ENCODE measurements at places on chromosomes 3 and 15.

- no peak for DNase-seq
These were observed 168.3 kb upstream of the TSC22D2 start for GRCh38 chr3:150239766-150240165.

GRCh38 chr3:30492322-30493192 lies 113.8 kb upstream of the TGFBR2 start:
- peak; percentile 82 for DNase-seq

DNA sequence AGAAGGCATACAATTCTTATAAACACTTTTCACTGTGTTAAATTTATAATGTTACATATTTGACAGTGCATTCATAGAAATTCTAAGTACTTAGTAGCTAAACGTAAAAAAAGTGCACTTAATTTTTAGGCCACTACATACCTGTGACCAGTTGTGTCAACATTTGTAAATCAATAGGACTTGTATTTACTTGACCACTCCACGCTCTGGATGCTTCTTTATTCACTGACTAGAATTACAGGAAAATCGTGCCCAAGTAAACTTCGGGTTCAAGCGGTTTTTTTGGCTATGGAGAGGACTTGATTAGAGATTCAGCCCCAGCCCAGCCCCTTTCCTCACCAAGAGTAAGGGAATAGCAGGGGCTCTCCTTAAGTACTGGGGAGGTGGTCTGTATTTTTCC lies 21.8 kb downstream of the WDR53 start:
- DNase-seq, result no peak

DNA sequence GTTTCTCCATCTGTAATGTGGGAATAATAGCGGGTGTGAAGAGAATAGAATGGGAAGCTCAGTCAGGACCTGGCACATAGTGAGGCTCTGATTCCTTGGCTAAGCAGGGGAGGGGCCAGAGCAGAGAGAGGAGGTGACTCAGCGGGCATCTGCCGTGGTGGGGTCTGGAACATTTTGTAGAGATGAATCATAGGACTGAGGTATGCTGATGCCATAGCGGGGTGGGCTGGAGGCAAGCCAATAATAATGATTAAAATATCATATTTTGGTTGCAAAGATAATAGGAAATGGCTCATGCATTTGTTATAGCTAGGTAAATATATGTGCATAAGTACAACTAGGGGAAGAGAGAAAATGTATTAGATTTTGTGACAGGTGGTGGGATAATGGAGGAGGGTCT lies 11.2 kb downstream of the TGM4 start:
- DNase-seq, result peak; percentile 97

DNA sequence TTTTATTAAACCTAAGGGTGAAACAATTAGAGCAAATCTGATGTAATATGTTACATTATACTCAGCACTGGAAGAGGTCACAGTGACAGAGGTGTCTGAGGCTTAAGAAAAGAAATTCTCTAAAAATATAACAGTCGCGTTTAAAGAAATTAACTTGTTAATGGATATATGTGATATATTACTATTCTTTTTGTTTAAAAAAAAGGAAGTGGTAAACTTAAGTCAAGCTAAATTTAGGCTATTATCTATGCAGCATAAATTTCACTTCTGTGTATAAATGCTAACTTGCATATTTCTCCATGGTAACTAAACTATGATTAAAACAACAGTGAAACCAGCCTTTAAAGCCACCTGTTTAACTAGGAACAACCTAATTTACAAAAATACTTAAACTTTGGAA lies 191.3 kb downstream of the FOXP1 start:
- DNase-seq, result no peak

- DNase-seq, result no peak
These were observed 75.9 kb downstream of the TBC1D2B start for GRCh38 chr15:78001656-78002055.

DNA sequence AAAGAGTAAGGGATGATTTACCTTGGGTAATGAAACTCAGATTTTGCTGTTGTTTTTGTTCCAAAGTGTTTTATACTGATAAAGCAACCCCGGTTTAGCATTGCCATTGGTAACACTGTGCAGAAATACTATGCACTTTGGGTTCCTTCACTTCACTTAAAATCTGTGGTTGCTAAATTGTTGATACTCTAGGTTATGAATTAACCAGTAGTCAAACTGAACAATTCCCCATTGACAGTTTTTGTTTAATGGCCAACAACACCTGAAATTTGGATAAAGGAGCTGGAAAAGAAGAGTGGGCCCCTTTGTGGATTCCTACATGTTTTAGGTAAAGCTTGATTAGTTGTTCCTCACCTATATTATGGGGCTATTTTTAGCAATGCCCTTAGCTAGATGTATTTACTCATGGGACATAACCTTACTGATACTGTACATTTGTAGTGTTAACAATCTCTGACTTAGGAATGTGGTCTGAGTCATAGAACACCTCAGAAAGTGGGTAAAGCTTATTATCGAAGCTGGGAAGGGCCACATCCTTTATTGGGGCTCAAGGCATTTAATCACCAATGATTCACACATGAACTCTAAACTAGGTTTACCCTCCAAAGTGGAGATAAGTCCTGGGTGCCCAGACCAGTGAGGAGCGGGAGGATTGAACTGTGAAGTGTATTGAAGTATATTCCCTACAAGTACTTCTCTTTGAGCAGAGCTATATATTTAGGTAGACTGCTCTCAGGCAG lies 29.5 kb upstream of the THRB start:
- DNase-seq, result peak; percentile 36

- DNase-seq, result no peak
These were observed 37.6 kb downstream of the SPTSSB start for GRCh38 chr3:161333696-161334095.

GRCh38 chr3:188403404-188403803 lies 249.4 kb downstream of the LPP start:
- no peak for DNase-seq

- no peak for DNase-seq
These were observed at the start of gene BTLA for GRCh38 chr3:112498914-112499711. Gene BTLA, minus strand, starts transcription at chr3:112499472. Its CDS starts 114 bp downstream, at chr3:112499358.

DNA sequence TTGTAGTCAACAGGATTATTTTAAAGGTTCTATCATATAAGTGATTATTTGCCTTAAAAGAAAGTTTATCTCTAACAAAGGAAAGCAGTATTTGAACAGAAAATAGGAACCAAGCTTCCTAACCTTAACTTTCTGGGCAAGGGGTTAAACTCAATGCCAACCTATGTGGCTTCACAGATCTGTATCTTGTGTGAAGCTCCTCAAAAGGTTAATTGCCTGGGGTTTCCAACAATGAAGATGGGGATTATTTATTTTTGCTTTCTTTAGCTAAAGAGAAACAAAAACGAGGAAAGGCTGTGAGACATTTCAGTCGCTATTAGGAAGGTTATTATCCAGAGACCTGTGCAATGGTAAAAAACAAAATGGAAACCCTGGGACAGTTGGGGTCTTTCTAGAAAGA lies 1.1 kb upstream of the WDR82 start:
- DNase-seq, result no peak

DNA sequence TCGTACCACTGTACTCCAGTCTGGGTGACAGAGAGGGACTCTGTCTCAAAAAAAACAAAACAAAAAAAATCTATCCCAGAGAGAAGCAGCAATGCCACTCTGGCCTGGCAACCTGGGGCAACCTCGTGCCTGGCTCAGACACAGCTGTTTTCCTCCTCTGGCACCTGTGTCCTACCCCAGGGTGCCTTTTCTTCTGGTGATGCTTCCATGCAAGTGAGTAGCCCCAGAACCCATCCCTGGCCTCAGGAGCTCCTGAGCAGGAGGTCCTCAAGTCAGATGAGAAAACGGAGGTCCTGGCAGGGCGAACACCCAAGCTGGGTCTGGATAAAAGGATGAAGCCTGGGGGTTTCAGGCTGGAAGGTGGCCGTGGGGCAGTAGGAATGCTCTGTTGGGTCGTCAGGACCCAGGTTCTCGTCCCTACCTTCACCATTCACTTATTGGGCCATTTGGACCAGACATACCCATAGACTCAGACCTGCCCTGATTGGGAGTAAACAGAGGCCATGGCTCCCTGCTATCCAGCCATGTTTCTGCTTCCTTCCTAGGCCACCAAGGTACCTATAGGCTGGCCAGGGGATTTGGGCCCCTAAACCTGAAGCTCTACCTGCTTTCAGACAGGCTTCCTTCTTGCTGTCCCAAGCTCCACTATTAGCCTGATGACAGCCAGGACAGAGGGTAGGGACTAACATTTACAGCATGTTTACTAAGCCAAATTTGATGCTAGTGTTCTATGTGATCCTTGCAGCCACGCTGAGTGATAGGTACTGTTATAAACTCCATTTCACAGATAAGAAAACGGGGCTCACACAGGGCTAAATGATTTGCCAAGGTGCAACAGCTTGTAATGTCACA lies 102.2 kb downstream of the DAPK2 start:
- DNase-seq, result no peak

GRCh38 chr3:129829640-129830039 lies 63.9 kb downstream of the TMCC1 start:
- DNase-seq, result peak; percentile 93

- DNase-seq, result no peak
These were observed 173.3 kb downstream of the SEMA6D start for GRCh38 chr15:47890397-47891150.

DNA sequence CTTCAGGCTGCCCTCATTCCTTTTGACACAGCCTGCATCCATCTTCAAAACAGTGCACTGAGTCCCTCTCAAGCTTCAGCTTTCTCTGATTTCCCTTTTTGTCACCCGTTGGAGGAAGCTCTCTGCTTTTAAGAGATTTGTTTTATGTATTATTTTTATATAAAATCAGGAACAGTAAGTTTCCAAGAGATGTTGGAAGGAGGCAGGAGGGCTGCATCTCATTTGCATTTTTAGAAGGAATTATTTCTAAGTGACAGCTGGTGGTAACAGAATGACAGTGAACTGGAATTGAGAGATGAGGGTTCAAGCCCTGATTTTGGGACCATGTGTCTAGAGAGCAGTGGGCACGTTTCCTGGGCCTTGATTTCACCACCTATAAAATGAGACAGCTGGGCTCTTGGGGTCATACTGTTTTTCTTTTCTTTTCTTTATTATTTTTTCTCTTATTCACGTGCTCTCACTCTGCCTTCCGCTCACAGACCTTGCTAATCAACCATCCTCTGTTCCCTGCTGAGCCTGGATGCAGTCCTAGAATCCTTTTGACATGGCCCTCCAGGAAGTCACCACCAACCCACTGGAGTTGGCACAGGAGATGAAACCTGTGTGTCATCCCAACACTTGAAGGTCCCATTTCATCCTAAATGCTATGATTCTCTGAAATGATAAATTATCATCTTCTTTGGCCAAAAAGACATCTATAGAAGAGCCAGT lies 148.6 kb downstream of the CACNA2D3 start:
- DNase-seq, result no peak

- DNase-seq, result no peak
These were observed 17.1 kb downstream of the PAK2 start for GRCh38 chr3:196756732-196757131.

GRCh38 chr3:24451461-24452099 lies 43.1 kb downstream of the THRB start:
- peak; percentile 23 for DNase-seq

- DNase-seq, result no peak
These were observed 241.8 kb upstream of the MCTP2 start for GRCh38 chr15:93989440-93989998.

DNA sequence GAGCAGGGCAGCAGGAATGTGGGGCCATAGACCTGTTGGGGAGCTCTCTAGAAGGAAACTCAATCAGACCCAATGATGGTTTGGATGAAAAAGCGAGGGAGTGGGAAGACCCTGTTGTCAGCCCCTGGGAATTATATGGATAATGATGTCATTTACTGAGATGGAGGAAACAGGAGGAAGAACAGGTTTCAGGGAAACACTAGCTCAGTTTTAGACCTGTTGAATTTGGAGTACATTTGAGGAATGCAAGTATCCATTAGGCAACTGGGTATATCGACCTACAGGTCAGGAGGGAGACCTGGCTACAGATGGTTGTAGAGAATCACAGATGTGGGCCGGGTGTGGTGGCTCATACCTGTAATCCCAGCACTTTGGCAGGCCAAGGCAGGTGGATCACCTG lies 266.9 kb upstream of the NR2E3 start:
- DNase-seq, result no peak

GRCh38 chr3:45123030-45123429 lies 23.1 kb downstream of the CDCP1 start:
- DNase-seq, result peak; percentile 92

GRCh38 chr15:78976691-78977090 lies 31.8 kb upstream of the CTSH start:
- DNase-seq, result no peak

DNA sequence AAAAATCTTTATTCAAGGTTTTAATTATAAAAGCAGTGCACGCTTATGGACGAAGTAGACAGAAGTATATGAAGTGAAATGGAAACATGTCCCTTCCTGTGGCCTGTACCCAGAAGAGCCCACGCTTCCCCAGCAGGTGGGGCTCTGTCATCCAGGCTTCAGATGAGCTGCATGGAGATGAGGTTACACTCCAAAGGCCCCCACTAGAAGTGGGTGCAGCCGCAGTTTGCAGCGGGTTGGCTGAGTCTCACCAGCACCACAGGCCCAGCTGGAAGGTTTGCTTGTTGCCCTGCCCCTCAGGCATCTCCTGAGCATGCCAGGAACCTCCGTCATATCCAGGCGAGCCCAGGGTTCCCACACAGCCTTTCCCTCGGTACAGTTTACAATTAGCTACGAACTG lies 33.1 kb downstream of the PRR20G start:
- no peak for DNase-seq

DNA sequence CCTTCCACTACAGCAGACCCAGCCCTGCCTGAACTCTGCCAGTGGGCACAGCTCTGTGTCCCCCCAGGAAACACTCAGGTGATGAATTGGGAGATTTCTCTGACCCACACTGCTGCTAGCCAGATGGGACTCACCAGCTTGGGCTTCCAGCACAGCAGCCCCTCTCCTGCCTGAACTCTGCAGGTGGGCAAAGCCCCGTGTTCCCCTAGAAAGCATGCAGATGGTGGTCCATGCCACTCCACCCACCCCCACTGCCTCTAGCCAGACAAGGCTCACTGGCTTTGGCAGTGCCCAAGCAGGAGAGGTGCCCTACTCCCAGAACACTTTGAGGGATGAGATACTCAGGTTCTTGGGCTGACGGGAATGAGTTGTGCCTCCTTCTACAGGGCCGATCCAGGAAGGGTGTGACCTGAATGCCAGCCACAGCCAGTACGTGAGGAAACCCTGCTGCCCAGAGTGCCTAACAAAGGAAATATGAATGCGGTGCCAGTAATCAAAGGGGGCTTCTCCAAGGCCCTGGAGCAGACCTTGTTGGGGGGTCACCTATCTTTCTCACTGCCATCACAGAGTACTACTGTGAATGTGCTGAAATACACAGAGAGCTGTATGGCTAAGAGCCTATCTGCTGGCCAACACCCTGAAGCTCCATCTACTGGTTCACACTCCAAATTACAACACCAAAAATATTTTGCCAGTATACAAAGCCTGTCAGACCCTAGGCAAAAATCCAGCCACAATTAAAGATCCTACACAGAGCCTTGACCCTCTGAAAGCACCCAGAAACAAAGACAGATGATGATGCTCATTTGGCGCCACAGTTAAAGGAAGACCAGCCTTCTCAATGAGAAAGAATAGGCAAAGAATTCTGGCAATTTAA lies 61.9 kb downstream of the BTLA start:
- peak; percentile 68 for DNase-seq

DNA sequence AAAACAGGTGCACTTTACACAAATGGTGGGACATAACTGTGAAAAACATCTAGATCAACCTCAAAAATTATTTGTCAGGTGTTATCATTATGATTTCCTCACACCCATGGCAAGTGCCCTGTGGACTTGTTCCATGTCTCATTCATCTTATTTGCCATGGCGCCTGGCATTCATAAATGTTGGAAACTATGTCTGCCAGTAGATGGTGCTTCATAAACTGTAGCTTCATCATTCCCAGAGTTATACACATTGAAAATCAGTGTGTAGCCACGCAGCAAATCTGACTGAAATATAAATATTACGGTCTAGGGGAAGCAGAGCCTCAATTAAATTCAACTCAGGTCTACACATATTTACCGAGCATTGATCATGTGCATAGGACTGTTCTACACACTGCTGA lies 90.7 kb downstream of the IMPG2 start:
- no peak for DNase-seq
